ENCODE measurements at places on chromosomes 16 and 17.

- no peak for DNase-seq
Observed at GRCh38 chr17:58870747-58871146, 115.1 kb downstream of the PPM1E start.

DNA sequence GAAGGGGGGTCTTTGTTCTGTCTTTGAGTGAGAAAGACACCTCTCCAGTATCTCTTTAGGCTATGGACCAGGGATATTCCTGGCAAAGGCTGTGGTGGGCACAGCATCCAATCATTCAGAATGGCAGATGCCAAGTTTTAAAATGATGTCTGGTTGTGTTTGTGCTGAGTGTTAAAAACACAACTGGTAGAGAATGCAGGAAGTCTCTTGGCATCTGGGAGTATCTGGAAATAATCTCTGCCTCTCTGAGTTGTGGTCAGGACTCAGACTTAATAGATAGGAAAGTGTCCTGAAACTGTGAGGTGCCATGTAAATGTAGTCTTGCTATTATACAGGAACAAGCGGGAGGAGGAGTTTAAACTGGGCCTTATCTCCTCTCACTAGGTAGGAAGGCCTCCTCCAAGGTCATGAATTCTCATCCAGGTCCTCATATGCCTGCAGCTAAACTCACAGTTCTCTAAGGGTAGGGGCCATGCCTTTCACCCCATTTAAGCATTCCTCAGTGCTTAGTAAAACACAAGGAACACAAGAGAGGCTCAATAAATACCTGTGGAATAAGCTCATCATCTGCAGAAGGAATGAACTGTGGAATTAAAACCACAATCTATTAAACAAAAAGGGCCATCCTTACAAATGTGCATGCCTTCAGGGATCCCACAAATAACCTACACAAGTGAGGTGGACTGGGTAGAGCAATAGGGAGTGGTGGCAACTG lies 317.6 kb downstream of the CBLN1 start:
- DNase-seq: no peak

- no peak for DNase-seq
Observed at GRCh38 chr16:1119766-1120576, 23.9 kb upstream of the C1QTNF8 start.

GRCh38 chr17:79707931-79708891 lies 22.5 kb upstream of the ENPP7 start:
- peak; percentile 43 for DNase-seq

- no peak for DNase-seq
Observed at GRCh38 chr17:48601539-48602425, 3.0 kb downstream of the HOXB6 start.

GRCh38 chr17:18258356-18259038 lies at the start of gene FLII:
FLII (minus strand) TSS chr17:18258738; CDS start chr17:18258690, 48 bp downstream.
- no peak for DNase-seq

DNA sequence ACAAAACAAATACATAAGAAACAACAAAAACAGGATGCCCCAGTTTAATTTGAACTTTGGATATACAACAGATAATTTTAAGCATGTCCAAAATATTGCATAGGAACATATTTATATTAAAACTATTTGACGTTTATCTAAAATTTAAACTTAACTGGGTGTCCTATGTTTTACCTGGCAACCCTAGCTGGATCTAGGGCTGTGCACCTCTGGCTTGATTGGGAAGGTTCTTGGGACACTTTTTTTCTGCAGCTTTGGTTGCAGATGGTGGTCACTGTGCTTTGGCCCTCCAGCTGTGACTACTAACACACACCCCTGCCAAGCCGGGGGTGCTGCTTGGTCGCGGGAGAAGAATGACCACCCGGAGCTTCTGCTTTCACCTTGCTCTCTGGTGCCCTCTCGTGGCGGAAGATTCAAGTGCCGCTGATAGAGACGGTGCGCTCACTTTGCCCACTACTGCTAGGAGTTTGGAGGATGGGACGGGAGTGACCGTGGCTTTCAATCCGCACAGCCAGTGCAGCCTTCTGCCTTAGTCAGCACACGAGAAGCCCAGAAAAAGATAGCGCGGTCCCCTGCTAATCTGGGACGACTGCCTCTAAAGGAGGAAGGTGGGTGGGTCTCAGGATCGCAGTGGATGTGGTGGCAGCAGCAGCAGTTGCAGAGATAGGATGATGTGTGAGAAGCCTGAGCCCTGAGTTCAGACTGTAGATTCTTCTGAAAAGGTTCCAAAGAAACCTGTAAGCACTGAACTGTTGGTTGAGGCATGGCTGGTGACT lies 6.7 kb downstream of the SPACA3 start:
- DNase-seq: peak; percentile 71

GRCh38 chr16:49282690-49283375 lies 1.2 kb upstream of the CBLN1 start:
- no peak for DNase-seq

Data from stimulated activated CD4-positive, alpha-beta T cell treated with anti-CD3 and anti-CD28 coated beads, TNF-alpha, amount 100 ng/mL, for 48 hours (primary cell).